ENCODE measurements at places on chromosomes 12 and 14.

DNA sequence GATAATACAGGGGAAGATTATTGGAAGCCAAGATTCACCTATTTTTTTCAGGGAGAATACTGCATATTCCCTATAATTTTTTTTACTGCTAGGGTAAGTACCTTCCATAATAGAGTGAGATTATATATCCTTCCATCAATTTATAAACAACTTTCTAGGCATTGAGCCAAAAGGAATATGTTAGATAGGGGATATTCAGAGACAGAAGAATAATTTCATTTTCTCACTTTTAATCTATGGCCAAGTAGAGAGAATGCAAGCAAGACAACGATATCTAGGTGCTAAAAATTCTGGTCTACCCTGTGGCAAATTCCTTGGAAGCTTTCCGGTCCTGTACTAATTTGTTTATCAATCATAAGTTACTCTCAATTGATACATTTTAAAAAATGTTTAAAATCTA lies 69.7 kb upstream of the STAC3 start:
- no peak for DNase-seq

- DNase-seq = no peak
These were observed 15.3 kb downstream of the SPIC start for GRCh38 chr12:101490286-101490920.

GRCh38 chr12:95739561-95740313 lies 50.8 kb downstream of the NTN4 start:
- DNase-seq = no peak

GRCh38 chr12:23834076-23834475 lies 115.4 kb downstream of the SOX5 start:
- no peak for DNase-seq

- no peak for DNase-seq
These were observed 465.6 kb downstream of the MED13L start for GRCh38 chr12:115811929-115812328.

DNA sequence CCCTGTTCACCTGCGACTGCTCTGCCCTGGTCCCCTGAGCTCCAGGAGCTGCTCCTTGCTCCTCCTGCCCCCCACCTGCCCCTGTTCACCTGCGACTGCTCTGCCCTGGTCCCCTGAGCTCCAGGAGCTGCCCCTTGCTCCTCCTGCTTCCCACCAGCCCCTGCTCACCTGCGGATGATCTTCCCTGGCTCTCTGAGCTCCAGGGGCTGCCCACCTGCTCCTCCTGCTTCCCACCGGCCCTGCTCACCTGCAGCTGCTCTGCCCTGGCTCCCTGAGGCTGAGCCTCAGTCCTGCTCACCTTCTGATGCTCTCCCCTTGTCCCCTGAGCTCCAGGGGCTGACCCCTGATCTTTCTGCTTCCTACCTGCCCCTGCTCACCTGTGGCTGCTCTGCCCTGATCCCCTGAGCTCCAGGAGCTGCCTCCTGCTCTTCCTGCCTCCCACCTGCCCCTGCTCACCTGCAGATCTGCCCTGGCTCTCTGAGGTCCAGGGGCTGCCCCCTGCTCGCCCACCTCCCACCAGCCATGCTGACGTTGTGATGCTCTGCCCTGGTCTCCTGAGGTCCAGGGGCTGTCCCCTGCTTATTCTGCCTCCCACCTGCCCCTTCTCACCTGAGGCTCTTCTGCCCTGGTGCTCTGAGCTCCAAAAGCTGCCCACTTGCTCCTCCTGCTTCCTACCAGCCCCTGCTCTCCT lies 219.2 kb downstream of the TMEM121 start:
- no peak for DNase-seq

DNA sequence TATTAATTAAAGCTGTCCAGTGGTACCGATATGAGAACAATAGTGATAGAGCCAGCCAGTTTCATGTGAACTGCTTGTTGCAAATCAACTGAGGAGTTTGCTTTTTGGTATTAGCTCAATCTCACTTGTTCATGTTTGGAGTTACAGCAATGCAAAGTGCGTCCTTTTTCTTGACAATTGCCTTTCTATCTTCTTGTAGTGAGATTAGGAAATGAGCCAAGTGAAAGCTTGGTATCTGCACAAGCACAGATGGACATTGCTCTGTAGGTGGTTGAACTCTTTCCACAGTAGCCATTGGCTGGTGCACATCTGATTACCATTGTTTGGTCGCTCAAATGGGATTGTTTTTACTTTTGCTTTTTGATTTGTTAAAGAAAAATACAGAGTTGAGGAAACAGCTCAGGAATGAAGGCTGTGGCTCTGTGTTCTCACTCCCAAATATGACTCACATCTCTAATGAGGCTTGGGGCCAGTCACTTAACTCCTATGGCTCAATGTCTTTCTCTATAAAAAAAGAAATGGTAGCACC lies 241.4 kb downstream of the BMP4 start:
- no peak for DNase-seq

DNA sequence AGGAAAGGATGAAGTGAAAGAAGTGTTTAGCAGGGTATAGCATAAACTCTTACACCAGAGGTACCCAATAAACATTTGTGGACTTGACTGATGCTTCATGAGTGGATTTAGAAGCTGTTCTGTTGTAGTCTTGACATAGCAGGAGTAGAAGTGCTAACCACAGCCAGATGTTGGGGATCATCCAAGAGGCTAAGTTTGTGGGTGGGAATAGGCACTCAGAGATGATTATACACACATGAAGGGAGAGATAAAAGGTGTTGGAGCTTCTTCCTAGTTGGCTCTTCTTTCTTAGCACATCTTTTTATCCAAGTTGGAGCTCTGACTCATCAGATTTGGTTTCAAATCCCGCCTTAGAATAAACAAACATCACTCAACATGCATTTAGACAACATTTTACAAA lies 166.7 kb upstream of the E2F7 start:
- no peak for DNase-seq

- DNase-seq = no peak
These were observed 50.1 kb downstream of the RASSF3 start for GRCh38 chr12:64660237-64661018.
